Epithelial cell of alveolus of lung (primary cell): ENCODE measurements at places on chromosomes 6 and 20. TPM values are rescaled to one million over a fixed set of nuclear protein-coding genes. Genes with fewer than 3 reads are reported as not detected.

MEA1 gene
- 43.7 and 94.3 TPM in 2 replicates for total RNA-seq

ARFGEF3 gene
- 0.08 and 0.39 TPM in 2 replicates for total RNA-seq

TSPYL1 gene
- 48.4 and 57.9 TPM in 2 replicates for total RNA-seq

ARMC12 gene
- total RNA-seq, result 0.13 and 3.9 TPM in 2 replicates

DAAM2 gene
- total RNA-seq, result 2.5 and 23.4 TPM in 2 replicates

C6orf58 gene
- total RNA-seq, result not detected in 2 replicates

GRM4 gene
- total RNA-seq, result not detected in 2 replicates

C6orf132 gene
- 1.5 and 3.9 TPM in 2 replicates for total RNA-seq

GSTA1 gene
- total RNA-seq, result not detected in 2 replicates

ACTL10 gene
- 1.4 and 4.9 TPM in 2 replicates for total RNA-seq

KIF6 gene
- total RNA-seq, result under 0.01 and 0.32 TPM in 2 replicates

FGD2 gene
- total RNA-seq, result not detected in 2 replicates

VWA7 gene
- total RNA-seq, result 0.13 TPM in 1 of 2 replicates, not detected in the other

HLA-DQB1 gene
- 0.13 and 0.32 TPM in 2 replicates for total RNA-seq
